ENCODE measurements at places on chromosomes 5 and 9.

GRCh38 chr5:168125445-168126199, 165.8 kb upstream of the WWC1 start:
- DNase-seq = no peak

GRCh38 chr5:112908854-112909253, 13.2 kb downstream of the REEP5 start:
- DNase-seq = no peak

- no peak for DNase-seq
These were observed 518.9 kb downstream of the PRELID2 start for GRCh38 chr5:145316282-145316681.

DNA sequence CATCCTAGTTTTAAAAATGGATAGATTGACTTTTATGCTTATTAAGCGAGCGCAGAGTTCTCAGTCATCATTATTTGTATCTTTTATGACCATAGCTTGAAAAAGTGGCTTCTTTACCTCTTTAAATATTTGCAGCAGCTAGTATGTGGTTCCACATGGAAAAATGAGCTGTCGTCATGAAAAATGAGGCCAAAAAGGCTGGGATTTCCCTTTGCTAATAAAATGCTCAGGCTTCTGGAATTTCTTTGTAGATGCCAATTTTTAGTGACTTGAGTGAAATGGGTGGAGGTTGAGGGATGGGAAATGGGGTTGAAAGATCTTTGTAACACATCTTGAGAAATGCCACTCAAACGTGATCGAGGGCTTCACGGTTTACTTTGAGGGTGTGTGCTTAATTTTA, 35.2 kb downstream of the RAI14 start:
- DNase-seq = no peak

DNA sequence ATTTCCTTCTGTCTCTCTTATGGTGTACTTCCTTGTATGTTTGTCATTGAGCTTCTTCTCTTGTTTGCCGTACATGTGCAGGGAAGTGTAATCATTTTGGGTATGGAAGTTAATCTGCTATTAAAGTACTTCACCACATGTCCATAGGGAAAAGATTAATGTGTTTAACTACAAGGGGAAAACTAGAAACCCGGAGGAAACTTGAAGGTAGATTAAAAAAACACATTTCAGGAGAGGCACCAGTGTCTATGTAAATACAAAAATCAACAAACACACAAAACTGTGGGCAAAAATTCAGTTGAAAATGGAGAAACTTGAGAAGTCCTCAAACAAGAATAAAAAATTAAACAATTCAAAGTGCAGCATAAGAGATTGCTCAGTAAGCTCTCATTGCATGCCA, 166.4 kb downstream of the PBX3 start:
- no peak for DNase-seq

All from lower lobe of right lung (tissue), 2 donors.